GM23248 (cell line): ENCODE measurements at places on chromosomes 1 and 21. TPM values are rescaled to one million over a fixed set of nuclear protein-coding genes. Genes with fewer than 3 reads are reported as not detected.

Gene FOXD3
- total RNA-seq: not detected in 2 replicates

DNA sequence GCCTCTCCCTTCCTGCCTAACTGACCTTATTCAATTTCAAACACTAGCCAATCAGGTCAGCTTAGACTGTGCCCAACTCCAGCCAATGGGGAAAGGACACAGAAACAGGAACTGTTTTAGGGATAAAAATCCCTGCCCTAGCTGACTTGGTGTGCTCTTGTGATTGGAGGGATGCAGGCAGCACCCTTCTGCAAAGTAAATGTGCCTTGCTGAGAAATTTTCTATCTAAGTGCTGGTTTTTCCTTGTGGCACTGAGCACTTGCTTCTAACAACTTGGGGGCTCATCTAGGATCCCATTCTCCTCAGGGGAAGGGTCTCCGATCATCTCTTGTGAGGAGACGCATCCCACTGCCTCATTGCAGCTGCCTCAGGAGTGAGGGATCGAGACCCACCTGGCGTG lies 10.7 kb upstream of the CD2 start:
- DNase-seq: peak; percentile 14

DNA sequence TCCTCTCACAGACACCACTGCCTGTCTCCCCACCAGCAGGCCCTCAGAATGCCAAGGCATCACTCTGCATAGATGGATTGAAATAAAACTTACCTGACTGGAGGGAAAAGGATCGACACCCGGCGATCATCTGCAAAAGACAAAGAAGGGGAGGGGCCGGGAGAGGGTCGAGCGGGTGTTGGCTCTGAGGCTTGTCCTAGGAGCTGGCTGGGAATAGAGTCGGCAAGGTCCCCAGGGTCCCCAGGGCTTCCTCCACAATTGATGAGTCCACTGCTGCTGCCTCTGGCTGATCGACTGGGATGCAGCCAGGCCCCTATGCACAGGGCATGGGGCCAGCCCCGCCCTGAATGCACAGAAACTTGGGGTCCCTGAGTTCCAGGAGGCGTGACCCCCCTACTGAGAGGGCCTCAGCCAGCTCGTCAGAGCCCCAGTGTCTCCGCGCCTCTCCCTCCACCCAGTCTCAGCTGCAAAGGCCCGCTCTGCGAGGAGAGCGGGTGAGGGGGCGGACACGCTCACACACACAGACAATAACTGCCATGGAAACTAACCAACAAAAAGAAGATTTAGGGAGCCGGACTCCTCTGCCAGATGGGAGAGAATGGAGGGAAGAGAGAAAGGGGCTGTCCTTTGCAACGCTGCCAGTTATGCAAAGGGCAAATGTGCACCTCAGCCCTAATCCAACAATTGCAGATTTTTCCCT lies at the start of gene KLHDC8A:
KLHDC8A (minus strand) TSS at position 483 of the 700 bp plus-strand sequence. CDS start 13,318 bp downstream, outside the sequence.
- DNase-seq: peak; percentile 35

Gene KCNJ15
- total RNA-seq: 1.2 and 2.1 TPM in 2 replicates

DNA sequence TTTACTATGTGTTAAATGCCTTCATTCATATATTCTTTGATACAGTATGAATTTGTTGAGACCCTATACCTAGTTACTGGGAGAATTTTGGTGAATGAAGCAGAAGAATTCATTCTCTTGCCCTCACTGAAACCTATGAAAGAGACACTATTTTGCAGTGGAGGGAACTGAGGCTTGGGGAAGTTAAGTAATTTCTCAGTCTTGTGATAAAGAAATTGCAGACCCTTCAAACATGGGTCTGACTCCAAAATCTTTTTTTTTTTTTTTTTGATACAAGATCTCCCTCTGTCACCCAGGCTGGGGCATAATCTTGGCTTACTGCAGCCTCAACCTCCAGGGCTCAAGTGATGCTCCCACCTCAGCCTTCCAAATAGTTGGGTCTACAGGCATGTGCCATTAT lies 132.1 kb downstream of the DNM3 start:
- no peak for DNase-seq

- no peak for DNase-seq
Measured at GRCh38 chr1:147561472-147561840, 20.2 kb downstream of the BCL9 start.

Gene APOBEC4
- not detected in 2 replicates for total RNA-seq

DNA sequence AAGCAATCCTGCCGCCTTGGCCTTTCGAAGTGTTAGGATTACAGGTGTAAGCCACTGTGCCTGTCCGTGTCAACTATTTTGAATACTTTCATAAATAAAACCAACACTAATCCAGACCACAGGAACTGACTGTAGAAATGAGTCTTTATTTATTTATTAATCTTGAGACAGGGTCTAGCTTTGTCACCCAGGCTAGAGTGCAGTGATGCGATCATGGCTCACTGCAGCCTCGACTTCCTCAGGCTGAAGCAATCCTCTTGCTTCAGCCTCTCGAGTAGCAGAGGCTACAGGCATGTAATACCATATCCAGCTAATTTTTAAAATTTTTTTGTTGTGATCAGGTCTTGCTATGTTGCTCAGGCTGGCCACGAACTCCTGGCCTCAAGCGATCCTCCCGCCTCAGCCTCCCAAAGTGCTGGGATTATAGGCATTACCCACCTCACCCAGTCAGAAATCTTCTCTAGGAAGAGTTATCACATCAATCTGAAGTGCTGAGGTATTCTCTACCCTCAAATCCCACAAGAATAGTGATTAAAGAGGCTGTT lies 21.7 kb upstream of the CPLANE2 start:
- DNase-seq: no peak

- DNase-seq: no peak
Measured at GRCh38 chr1:211734791-211735190, 59.4 kb upstream of the NEK2 start.

Gene DDR2
- 194 and 196 TPM in 2 replicates for total RNA-seq

DNA sequence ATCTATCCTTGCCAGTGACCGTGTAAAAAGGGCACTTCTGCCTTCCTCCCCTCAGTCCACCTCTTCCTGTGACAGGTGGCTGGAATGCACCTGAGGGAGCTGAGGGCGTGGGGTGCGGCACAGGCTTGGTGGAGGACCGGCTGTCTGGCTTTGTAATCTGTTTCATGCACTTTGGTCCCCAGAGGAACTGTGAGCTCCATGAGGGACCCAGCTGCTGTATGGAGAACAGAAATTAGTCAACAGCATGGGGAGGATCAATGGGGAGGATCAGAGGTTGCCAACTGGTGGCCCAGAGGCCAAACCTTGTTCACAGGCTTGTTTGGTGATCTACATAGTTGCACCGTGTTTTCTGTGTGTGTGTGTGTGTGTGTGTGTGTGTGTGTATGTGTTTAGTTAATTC lies 19.0 kb upstream of the LUZP1 start:
- no peak for DNase-seq

DNA sequence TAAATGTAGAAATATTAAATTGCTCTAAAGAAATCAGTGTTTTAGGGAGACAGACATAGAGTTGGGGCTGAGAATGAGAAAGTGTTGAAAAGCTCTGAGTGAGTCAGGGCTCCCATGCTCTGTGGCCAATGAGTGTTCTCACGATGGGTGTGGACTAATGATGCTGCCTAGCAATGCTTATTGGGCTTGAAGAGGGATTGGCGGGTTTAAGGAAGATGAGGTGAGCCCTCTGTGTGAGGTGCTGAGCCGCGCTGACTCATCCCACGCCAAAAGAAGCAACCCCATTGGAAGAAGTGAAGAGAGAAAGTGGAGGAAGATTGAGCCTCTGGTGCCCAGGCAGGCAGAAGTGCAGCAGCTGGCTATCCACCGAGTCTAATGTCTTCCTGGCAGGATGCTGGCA lies 65.1 kb upstream of the DPT start:
- DNase-seq: no peak

Gene DCAF6
- total RNA-seq: 56.0 and 63.4 TPM in 2 replicates

- no peak for DNase-seq
Measured at GRCh38 chr1:115063228-115063901, 25.9 kb downstream of the TSPAN2 start.

Gene NR1I3
- not detected in 2 replicates for total RNA-seq

Gene LCE2C
- total RNA-seq: 3.2 TPM in 1 of 2 replicates, not detected in the other

Gene DNM3
- 0.11 and 2.1 TPM in 2 replicates for total RNA-seq

DNA sequence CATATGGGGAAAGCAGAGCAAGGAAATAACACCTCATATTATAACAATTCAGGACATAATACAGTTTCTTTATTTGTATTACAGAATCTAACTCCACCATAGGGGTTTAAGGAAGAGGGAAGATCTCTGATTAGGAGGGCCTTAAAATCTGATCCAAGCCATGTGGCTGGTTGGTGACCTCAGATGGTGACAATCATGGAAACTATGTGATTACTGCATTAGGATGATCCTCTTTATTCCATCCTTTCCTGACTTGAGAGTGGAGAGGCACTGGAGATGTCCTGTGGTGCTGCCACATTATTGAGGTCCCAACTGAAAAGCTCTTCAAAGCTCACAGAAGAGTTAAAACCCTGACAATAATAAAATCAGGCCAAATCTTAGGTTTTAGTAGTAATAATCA lies 168.1 kb upstream of the BEND5 start:
- peak; percentile 39 for DNase-seq

DNA sequence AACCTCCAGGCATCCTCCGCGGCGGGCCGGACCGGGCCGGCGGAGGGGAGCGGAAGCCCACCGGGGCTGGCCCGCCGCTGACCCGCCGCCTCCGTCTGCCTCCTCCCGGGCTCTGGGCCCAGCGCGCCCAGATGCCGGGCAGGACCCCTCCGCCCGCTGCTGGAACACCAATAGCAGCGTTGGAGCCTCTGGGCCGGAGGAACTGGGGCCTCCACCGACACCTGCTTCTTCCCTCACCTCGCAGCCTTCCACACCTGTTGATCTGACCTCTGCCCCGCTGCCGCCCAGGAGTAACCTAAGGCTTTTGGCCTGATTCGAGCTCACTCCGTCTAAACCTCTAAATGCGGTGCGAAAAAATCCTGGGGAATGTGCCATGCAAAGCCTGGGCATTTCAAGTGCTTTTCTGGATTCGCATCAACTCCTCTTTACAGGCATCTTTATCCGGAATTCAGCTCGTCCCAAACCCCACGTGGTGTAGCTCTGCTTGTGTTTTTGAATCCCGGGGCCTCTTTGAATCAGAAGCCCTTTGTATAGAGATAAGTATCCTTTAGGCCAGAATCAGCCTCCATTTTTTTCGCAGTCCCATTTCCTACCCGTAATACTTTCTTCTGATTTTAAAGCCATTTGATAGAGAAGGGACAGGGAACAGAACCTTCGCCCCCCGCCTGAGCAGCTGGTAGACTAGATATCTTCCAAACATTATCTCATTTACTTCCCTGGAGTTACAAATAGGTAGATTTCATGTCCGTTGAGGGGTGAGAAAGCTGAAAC lies 680 bp upstream of the CNN3 start:
- DNase-seq: peak; percentile 61

Gene DNAJC28
- 0.38 and 2.4 TPM in 2 replicates for total RNA-seq

DNA sequence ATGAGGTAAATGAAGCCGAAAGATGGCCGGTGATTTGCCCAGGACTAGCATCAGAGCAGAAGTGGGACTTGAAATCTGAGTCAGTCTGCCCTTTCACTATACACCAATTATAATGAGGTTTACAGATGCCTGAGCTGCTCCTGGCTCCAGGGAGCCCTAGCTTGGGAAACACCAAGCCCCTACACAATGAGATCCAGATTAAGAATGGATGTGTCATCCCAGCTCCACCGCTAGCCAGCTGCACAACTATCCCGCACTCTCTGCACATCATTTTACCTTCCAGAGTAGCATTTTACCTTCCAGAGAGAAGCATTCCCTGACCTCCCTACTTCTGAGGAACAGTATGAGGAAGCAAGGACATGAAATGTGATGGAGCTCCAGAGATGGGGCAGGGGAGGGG lies 27.0 kb downstream of the SERTAD4 start:
- DNase-seq: peak; percentile 93

- peak; percentile 25 for DNase-seq
Measured at GRCh38 chr1:204405988-204406387, 5.6 kb downstream of the PPP1R15B start.

Gene BGLAP
- total RNA-seq: not detected in 2 replicates

GRCh38 chr1:55285834-55286233 lies 70.7 kb upstream of the USP24 start:
- DNase-seq: no peak

- peak; percentile 67 for DNase-seq
Measured at GRCh38 chr1:247357781-247358211, 26.1 kb upstream of the ZNF496 start.

DNA sequence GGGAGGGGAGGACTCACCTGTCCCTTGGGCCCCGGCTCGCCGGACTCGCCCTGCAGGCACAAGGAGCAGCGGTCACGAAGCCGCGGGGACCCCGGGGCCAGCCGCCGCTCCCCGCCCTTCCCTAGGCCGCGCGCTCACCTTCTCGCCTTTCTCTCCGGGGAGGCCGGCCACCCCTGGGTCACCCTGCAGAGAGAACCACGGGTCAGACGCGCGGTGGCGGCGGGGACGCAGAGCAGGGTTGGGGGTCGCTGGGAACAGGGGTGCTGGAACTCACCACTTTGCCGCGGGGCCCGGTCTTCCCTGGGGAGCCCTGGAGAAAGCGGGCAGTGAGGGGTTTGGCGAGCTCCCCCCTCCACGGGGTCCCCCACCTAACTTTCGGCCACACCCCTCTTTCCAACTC lies 13.3 kb downstream of the COL9A2 start:
- DNase-seq: no peak

DNA sequence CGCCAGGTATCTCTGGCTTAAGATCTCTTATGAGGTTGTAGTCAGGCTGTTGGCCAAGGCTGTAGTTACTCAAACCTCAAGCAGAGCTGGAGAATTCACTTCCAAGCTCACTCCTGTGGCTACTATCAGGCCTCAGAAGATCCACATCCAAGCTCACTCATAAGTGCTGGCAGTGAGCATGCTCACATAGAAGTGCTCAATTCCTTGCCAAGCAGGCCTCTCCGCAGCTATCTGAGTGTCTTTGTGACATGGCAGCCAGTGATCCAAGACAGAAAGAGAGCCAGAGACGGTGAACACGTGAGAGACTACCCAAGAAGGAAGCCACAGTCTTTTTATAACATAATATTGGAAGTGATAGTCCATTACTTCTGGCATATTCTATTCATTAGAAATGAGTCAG lies 278.2 kb downstream of the PAPPA2 start:
- DNase-seq: no peak

- no peak for DNase-seq
Measured at GRCh38 chr1:60553730-60554129, 480.2 kb upstream of the C1orf87 start.

DNA sequence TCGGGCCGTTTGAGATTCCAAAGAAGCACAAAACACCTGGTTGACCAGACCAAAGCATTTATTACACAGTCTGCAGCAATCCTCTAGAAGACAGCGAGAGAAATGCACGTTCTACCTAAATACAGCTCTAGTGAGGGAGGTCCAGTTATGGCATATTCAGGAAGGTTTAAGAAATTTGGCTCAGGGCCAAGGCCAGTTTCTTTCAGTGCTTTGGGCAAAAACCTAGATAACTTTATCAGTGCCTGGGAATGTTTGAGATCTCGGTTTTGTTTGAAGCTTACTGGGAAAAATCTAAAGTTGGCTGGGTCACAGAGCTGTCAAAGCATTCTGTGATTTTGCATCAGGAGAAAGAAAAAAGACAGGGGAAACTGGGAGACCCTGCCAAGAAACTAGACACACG lies 514.0 kb upstream of the TMPRSS15 start:
- DNase-seq: no peak

- DNase-seq: peak; percentile 52
Measured at GRCh38 chr1:10082785-10083479, 50.2 kb downstream of the UBE4B start.

- peak; percentile 52 for DNase-seq
Measured at GRCh38 chr1:3186526-3186921, 117.5 kb downstream of the PRDM16 start.
